Type B pancreatic cell (in vitro differentiated cells): ENCODE measurements at places on chromosomes 3 and 15.

DNA sequence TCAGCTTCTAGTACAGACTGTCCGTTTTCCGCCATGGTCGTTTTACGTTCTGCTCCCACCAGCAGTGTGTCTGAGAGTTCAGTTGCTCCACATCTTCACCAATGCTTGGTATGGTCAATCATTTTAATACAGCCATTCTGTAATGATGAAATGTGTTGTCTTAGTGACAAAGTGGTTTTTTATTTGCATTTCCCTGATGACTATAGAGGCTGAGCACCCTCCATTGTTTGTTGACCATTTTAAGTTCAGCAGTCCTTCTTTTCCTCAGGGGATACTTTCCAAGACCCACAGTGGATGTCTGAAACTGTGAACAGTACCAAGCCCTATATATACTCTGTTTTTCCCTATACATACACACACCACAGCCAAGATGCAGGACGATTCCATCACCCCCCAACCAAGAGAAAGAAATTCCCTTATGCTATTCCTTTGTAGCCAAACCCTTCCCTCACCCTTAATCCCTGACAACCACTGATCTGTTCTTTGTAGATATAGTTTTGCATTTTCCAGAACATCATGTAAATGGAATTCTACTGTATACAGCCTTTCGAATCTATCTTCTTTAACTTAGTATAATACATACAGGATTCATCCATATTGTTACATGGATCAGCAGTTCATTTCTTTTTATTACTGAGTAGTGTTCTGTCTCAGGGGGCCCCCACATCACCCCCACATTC lies 55.9 kb downstream of the C3orf20 start:
- no peak for DNase-seq

DNA sequence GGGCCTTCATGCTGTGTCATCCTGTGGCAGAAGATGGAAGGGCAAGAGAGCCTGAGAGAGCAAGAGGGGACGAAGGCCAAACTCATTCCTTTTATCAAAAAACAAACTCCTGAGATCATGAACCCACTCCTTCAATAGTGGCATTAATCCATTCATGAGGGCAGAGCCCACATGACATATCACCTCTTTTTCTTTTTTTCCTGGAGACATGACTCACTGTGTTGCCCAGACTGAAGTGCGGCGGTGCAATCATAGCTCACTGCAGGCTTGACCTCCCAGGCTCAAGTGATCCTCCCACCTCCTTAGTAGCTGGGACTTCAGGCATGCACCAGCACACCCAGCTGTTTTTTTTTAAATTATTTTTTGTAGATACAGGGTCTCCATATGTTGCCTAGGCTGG lies 92.0 kb upstream of the RNU6-1 start:
- no peak for DNase-seq

- DNase-seq, result no peak
Measured at GRCh38 chr3:129758306-129758705, 135.2 kb downstream of the TMCC1 start.

GRCh38 chr3:11091791-11092190 lies 62.5 kb upstream of the HRH1 start:
- DNase-seq, result no peak

DNA sequence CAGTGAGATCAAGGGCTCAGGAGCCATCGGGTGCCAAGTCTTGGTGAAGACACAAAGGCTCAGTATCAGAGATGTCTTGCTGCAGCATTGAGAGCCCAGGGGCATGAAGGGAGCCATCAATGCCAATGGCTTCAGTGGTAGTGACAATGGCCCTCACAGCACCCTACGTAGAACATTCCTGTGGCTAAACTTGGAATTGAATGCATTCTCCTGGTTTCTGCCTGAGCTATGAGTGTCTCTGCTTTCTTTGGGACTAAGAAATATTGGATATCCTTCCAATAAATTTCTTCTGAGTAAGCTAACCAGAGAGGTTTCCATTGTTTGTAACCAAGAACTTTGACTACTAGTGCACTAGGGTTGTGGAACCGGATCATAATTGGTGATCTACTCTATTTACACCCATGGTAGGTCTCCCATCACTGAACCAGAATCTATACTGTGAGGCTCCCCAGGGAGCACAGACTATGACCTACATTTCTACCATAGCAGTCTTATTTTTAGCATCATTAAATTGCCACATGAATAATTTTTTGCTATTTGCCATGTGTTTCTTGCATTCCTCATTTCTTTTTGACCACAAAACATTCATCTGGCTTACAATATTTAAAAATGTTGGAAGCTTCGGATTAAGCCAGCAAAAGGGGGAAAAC lies 31.6 kb upstream of the PDZRN3 start:
- DNase-seq, result no peak

GRCh38 chr15:75532413-75533250 lies 46.5 kb downstream of the PTPN9 start:
- no peak for DNase-seq

DNA sequence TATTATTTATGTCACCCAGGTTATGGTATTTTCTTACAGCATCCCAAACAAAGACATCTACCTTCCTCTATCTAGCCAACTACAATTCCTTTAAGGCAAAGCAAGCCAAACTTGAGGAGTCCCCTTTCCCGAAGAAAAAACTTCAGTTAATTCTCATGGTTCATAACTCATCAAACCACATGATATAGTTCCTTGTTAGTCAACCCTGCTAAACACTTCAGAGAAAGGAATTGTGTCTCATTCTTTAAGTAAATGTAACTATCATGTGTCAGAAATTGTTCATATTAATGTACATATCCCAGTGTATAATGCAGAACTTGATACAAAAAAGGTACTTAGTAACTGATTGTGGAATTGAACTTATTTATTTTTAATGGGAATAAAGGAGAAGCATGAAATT lies 44.4 kb downstream of the ST3GAL6 start:
- DNase-seq, result no peak

- no peak for DNase-seq
Measured at GRCh38 chr3:71713041-71713440, 12.2 kb downstream of the EIF4E3 start.

DNA sequence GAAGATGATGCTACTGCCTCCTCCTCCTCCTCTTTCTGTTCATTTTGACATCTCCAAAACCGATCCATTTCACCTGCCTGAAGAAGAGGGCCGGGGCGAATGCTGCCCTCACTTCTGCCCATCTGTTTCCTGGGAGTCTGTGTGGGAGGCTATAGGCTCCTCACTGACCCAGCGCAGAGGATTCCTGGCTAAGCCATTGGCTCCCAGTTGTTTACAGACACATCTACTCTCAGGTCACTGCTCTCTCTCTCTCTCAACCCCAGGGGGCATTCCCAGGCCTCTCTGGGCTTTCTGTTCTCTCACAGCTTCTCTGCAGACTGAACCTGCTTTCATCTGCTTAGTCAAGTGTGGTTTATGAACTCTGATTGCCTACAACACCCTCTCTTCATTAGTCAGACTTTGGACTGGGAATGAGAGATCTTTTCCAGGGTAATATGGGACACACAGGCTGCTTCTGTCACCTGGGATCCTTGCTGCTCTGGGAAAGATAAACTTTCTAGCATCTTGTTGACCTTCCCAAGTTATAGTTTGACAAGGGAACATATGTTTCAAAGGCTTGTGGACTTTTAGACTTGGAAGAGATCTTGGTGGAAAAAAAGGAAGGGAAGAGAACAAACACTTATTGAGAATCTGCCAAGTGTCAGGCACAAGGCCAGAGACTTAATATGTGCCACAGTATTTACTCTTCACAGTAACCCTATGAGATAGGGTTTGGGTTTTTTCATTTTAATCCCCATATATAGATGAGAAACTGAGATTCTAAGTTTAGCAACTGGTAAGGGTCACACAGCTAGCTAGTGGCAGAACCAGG lies 30.2 kb upstream of the USP3 start:
- DNase-seq, result no peak

DNA sequence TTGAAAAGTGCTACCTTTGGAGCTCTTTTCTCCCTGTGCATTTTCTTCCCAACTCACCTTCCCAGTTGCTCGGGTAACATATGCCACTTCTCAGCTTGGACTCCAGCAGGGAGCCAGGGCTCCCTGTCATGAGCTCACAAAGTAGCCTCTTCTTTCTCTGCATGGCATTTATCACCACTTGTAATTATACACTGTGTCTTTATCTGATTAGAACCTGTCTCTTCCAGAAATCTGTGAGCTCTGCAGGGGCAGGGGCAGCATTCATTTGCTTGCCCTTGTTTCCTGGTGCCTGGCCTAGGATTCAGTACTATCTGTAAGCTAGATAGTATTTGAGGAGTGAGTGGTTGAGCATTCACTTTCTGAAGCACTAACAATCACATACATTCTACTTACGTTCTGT lies 100.9 kb downstream of the CLSTN2 start:
- no peak for DNase-seq

DNA sequence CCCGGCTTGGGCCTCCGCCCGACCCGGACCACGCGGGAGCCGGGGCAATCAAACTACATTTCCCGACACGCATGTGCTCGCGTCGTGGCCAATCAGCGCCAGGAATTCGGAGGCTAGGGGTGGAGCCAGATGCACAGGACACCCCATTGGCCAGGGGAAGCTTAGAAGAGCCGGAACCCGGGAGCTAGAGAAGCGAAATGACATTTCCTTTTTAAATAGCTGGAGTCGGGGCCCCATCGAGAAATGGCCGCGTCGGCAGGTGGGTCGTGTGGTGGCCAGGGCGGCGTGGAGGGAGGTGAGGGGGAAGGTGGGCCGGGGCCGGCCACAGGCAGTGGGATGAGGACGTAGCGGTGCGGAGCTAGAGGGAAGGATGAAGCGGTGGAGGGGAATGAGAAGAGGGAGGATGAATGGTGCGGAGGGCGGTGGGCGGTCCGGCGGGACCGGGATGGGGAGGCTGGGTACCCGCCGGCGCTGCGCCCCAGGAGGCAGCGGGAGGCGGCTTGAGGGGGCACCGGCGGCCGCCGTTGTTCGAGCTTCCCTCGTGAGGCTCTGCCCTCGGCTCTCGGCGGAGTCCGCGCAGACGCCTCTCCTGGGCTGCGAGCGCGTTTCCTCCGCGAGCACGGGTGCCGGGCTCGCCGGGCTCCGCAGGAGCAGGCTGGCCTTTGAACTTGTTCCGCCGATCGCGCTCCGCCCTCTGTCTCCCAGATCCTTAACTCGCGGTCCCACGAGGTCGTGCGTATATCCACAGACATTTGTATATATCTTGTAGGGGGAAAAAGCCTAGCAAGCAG lies at the start of gene KBTBD8:
TSS of gene KBTBD8 (plus strand) at position 195 of the 791 bp plus-strand sequence. CDS start at position 244, 49 bp downstream.
- peak; percentile 99 for DNase-seq

DNA sequence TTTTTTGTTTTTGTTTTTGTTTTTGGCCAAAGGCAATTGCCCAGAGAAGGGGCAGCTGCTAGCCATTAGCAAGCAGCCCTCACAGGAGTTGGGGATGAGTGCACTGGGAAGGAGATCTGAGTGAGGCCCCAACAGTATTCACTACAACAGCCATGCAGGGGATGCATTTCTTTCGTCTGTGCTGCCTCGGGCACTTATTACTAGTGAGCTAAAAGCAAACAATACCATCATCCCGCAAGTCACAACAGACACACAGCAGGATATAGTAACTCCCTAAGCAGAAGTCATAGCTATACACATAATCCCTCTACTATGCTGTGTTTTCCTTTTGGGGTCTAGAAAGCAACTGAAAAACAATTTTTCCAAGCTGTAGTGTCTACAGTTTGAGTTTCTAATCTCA lies 27.2 kb downstream of the CRTAP start:
- DNase-seq, result no peak

- DNase-seq, result no peak
Measured at GRCh38 chr3:8153800-8154199, 347.8 kb upstream of the LMCD1 start.

DNA sequence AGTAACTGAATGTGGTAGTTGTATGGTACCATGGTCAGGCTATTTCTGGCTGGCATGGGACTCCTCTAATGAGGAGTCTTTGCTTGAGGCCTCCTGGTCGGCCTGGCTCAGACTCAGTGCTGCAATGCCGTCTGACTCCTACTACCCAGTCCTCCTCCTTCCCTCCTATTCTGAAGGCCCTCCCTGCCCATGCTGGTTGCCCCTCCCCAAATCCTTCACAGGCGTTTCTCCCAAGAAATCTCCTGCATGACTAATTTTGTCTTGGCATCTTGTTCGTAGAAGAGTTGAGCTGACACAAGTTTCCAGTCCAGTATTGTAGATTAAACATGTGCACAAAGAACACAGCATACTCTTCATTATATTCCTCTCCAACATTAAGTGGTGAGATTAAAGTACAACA lies 115.5 kb downstream of the NFKBIZ start:
- DNase-seq, result no peak

- no peak for DNase-seq
Measured at GRCh38 chr3:174854987-174855386, 4.1 kb upstream of the NAALADL2 start.
